ENCODE measurements at places on chromosomes 5 and 9.

GRCh38 chr5:178237431-178238312 lies 5.1 kb upstream of the PHYKPL start:
- DNase-seq = no peak

DNA sequence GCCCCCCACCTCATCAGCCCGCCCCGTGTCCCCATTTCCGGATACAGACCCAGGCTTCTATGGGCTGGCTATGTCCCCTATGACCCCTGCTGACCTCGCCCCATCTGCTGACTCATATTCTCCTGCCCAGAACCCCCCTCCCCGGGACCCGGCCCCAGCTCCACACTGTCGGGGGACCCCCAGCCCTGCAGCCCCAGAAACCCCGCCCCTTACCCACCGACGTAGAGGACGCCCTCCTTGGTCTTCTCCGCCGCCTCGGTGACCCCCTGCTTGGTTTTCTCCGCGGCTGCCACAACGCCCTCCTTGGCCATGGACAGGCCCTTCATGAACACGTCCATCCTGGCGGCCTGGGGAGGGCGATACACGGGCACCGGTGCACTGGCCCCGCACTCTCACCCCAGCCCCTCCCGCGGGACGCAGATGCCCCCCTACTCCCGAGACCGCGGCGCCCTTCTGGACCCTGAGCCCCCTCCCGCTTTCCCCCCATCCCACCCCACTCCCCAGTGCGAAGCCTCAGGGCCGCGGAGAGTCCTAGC lies 949 bp downstream of the SNCB start:
- no peak for DNase-seq

DNA sequence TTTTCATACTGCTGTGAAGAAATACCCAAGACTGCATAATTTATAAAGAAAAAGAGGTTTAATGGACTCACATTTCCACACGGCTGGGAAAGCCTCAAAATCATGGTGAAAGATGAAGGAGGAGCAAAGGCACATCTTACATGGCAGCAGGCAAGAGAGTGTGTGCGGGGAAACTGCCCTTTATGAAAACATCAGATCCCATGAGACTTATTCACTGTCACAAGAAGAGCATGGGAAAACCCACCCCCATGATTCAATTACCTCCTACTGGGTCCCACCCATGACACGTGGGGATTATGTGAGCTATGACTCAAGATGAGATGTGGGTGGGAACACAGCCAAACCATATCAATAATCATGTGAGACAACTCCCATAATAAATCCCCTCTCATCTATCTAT lies 8.7 kb downstream of the TTC39B start:
- DNase-seq = no peak

DNA sequence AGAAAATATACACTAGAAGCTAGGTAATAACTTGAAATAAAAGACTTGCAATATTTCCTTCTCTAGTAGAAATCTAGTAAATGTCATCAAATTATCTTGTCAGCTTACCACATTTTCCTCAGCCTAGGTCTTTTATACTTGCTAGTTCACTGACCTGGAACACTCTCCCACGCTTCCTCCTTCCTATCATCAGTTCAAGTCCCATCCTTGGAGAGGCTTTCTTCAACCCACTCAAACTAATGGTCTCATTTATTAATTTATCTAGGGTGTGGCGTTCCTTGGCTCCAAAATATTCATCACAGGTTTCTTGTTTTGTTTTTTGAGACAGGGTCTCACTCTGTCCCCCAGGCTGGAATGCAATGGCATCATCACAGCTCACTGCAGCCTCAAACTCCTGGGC lies 2.9 kb downstream of the FAM13B start:
- no peak for DNase-seq

GRCh38 chr9:30120666-30121065 lies 2263.8 kb upstream of the ACO1 start:
- DNase-seq = no peak

- no peak for DNase-seq
These were observed 62.1 kb downstream of the SEMA5A start for GRCh38 chr5:9483779-9484178.

DNA sequence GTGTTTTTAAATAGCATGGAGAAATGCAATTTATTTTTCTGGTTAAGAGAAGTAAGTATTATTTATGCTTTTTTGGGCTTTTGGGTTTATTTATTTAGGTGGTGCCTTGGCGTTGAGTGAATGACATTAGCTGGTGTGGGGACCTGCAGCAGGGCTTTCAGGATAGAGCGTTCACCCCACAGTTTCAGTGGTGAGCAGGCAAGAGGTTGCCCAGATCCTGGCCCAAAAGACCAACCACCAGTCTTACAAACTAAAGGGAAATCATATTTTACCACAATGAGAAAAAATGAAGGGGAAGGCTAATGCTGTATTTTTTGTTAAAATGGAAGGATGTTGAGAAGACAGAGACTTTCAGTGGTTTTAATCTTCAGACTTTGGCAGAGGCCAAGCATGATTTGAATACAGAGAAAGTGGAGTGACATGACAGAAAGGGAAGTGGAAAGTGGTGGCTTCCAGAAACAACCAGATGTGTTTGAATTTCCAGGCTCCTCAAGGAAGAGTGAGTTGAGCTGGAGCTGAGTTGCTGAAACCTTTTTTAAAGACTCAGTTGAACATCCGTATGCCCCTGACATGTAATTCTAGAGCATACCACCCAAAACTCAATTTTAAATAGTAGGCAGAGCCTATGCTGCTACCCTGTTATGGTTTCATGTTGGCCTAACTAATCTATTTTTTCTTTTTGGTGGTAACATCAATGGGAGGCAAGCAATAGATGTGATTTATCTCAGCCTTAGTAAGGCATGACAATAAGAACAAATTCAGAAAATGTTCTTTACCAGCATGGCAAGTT lies 94.8 kb downstream of the AOPEP start:
- DNase-seq = no peak

DNA sequence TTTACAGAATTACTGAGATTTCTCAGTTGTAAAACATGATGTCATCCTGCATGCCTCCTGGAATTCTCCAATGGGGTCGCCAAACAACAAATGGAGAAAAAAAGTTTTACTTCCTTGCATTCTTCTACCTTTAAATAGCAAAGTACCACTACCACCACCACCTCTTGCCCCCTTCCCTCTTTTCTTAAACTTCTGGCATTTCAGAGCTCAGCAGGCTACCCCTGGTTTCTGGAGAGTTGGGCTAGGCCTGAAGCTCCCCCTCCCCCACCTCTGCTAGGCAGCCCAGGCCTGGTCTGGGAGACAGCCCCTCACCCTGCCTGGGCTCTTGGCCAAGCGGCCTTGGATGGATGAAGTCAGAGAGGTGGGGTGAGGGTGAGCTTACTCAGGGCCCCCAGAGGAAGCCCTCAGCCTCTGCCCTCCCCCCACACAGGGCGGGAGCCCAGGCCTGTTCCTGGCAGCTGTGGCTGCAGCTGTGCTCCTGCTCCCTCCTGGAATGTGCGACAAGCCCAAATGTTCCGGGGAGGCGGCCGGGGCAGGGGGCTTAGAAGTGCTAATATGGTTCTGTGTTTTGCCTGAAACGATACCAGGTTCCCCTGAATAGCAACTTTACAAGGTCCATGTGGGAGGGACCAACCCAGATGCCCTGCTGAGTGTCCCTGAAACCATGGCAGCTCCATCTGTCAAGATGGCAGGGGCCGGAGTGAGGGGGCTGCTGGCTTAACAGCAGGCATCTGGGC lies 6.0 kb upstream of the CCIN start:
- DNase-seq = peak; percentile 69

- no peak for DNase-seq
These were observed 60.6 kb downstream of the CAMK4 start for GRCh38 chr5:111284825-111285224.

GRCh38 chr5:165187815-165188214 lies 1682.4 kb downstream of the MAT2B start:
- no peak for DNase-seq

DNA sequence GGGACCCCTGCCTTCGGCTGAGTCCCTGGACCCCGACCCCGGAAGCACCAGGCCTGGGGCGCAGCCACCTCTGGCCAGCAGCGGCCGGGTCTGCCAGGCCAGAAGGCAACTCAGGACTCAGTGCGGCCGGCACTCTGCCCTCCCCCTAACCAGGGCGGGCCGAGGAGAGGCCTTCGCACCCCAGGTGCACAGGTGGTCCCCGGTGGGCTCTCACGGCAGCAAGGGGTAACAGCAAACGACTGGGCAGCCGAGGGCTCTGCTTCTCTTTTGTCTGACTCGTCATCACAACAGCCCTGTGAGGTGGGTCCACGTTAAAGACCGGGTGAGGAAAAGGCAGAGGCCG lies 20.7 kb upstream of the NOTCH1 start:
- DNase-seq = no peak

DNA sequence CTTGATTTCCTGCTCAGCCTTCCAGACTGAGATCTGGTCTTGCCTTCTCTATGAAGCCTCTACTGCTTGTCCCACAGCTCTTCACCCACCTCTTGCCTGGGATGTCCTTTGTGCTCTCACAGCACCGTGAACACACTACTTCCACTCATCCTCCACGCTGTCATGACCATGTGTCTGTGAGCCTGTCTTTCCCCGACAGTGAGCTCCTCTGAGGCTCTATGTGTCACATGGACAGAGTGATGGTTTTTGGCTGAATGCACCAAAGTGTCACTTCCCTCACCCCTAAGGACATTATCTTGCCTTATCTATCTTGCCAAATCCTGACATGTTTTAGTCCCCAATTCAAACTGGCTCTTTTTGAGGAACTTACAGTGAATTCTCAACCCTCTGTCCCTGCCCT lies 11.3 kb downstream of the PHYKPL start:
- no peak for DNase-seq

GRCh38 chr9:69307446-69308205 lies 17.4 kb upstream of the ENTREP1 start:
- DNase-seq = no peak

DNA sequence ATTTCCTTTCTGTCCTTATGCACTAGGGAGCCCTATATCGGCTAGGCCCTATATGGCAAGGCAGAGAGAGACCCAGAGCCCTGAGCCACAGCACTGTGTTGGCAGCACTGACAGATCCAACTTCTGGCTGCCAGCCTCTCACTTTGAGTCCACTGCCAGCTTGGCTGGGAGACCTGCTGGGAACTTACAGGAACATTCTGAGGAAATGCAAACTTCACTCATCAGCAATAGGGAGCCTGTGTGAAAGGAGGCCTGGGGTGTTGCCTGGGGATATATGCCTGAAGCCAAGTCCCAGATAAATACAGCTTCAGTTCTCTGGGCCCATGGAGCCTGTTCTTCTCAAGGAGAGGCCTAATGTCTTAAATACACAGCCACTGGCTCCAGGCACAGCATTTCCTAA lies 78.0 kb downstream of the ADRB2 start:
- no peak for DNase-seq

- no peak for DNase-seq
These were observed 45.8 kb downstream of the THOC3 start for GRCh38 chr5:175922192-175922885.

GRCh38 chr9:118761016-118761790 lies 608.0 kb downstream of the BRINP1 start:
- no peak for DNase-seq

DNA sequence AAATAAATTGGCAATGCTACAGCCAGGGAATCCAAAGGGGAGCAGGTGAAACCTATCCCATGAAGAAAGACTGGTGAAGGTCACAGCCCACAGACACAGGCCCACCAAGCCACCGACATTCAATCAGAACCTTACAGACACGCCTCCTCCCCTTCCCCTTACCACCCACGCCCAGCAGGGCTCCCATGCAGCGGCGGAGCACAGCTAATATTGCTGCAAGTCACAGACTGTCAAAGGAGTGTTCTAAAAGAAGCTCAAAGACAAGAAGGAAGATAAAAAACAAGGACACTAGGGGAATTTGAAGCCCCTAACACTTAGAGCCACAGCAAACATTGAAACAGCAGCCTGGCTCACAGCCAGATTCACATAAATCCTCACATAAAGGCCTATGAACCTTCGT lies 91.2 kb downstream of the MED10 start:
- DNase-seq = no peak

DNA sequence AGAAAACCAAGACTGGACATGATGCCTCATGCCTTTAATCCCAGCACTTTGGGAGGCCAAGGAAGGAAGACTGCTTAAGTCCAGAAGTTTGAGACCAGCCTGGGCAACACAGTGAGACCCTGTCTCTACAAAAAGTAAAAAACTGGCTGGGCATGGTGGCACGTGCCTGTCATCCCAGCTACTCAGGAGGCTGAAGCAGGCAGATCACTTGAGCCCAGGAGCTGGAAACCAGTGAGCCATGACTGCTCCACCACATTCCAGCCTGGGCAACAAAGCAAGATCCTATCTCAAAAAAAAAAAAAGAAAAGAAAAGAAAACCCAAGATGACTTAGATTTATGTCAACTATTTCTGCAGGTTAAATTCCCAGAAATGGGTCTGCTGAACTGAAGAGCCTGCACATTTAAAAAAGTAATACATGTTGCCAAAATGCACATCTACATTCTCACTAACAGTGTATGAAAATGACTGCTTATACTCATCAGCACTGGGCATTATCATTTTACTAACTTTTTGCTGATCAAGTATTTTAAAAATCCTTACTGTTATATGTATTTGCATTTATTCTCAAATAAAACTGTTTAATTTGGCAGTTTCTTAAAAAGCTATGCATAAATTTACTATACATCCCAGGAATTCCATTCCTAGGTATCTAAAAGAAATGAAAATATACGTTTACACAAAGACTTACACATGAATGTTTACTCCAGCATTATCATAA lies 14.3 kb downstream of the ERMP1 start:
- DNase-seq = no peak

DNA sequence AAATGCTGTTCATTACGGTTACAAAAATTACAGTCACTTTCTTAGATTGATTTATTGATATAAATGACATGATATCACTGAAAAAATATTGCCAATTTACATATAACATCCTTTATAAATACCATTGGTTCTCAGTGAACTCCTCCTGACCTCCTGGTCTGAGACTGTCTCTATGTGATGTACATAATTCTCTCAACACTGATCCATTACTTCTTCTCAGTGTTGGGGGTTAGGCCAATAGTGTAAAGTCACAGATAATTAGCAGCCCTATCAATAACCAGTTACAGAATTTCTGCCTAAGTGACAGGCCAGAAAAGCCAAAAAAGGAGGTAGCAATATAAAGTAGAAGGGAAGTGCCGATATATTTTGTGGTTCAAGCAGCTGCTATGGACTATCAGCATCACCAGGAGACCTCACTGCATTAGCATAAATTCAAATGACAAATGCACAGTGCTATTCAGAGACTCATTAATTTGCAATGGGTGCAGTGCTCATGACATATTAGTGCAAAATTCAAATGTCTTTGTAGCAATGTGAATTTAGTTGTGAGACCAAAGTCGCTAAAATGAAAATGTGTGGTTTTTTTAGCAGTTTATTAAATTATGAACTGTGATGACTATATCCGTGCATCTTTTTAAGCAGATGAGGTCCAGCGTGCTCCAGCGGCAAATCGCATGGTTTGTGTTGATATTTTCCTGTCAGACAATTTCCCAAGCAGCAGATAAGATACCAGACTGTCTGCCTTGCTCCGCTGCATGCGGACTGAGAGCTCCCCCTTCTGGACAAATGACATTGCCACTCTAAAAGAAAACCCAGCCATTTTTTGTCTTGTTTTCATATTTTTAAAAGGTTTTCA lies 144.6 kb downstream of the CETN3 start:
- peak; percentile 77 for DNase-seq

Measured in kidney capillary endothelial cell (primary cell).